ENCODE measurements at places on chromosomes 2 and 18.

- DNase-seq: no peak
These were observed 188.0 kb downstream of the CDH7 start for GRCh38 chr18:65938592-65939372.

DNA sequence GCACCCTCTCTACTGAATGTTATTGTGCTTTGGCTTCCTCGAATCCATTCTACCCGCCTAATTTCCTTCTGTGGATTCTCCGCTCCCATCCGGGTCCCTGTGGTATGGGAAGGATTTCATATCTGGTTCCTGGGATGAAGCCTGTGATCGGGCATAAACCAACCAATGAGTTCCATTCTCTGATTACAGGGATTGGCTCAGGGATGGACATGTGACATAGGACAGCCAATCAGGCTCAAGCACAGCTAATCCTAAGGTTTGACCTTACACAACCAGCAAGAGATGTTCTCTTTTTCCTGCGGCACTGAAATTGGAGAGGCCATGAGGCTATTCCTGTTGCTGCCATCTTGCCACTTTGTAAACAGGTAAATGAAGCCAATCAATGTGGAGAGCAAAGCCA, 168.1 kb upstream of the SMAD2 start:
- no peak for DNase-seq

- no peak for DNase-seq
These were observed 67.3 kb downstream of the CRACDL start for GRCh38 chr2:98868548-98869271.

DNA sequence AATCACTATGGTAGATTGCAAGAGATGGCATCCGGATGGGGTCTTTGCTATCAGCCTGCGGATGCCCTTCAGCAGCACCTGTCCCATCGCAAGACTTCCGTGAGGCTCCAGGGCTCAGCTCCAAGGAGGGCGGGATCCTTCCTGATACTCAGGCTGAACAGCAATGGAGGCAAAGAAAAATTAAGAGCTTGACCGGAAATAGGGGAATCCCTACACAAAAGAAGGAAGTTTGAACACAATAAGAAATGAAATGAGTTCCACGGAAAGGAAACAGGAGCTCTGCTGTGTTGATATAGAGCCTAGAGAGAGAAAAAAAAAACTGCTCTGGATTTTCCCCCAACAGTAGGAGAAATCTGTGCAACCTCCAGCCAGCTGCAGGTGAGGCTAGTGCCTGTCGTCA, 91.9 kb downstream of the ARL4C start:
- no peak for DNase-seq

DNA sequence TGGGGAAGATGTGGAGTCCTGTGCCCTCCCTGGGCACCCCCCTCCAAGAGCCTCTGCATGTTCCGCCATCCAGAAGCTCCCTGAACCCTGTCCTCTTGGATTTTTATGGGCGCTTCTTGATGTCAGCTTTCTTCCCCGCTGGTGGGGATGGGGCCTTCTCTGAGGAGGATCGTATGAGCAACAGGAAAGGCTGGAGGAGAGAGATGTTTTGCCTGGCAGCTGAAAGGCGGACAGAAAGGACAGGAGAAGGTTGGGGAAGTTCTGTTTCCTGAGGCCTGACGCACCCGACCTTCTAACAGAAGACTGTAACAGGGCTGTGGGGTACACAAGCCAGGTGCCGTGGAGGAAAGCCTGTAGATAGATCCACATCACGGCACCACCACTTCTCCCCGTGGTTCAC, 238.8 kb downstream of the LDLRAD4 start:
- no peak for DNase-seq
